ENCODE measurements at places on chromosomes 7 and 10.

- no peak for DNase-seq
Observed at GRCh38 chr10:83190614-83191013, 948.7 kb upstream of the GHITM start.

- DNase-seq, result peak; percentile 35
Observed at GRCh38 chr7:139683137-139683921, 94.5 kb downstream of the HIPK2 start.

DNA sequence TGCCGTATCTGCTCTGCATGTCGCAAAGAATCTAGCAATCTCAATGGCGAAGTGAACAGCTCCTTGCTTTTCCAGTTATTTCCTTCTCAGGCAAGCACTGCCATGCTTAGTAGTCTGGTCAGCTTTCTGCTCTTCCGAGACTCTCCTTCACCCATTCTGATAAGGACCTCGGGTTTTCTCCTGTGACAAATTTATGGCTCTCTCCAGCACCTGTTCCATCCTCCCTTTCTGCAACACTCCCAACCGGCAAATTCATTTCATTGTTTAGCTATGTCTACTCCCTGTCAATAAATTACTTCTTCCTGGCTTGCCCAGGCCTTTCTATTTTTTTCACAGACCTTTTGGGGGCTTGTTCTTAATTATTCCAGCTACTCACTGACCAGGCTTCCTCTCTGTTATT lies 252.6 kb downstream of the SORCS3 start:
- no peak for DNase-seq

DNA sequence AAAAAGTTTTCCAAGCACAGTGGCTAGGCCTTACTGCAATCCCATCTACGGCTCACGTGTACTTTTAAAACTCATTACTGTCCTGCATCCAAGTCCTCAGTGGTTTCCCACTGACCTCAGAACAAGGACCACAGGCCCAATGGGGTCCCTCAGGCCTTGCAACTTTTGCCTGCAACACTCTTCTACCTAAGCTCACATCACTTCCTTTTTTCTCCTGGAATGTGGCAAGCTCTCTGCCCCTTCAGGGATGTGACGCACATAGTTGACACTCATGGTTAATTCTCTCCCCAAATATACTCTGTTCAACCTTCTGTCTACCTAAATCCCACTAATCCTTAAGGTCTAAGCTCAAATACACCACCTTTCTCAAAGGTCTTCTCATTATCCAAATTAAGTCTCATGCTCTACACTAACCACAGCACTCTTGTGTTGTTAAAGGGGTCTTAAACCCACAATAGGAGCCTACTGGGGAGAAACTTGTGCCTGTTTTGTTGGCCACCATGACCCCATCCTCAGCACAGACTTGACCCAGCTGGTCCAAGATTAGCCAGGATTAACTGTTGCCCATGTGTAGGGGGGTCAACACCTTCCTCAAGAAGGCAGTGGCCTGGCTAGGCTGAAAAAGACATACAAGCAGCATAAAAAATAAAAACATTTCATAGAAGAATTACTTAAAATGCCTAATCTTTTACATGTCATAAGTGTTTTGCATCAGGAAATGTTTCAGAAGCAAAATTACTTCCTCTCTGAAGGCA lies 15.2 kb downstream of the HNRNPF start:
- no peak for DNase-seq

DNA sequence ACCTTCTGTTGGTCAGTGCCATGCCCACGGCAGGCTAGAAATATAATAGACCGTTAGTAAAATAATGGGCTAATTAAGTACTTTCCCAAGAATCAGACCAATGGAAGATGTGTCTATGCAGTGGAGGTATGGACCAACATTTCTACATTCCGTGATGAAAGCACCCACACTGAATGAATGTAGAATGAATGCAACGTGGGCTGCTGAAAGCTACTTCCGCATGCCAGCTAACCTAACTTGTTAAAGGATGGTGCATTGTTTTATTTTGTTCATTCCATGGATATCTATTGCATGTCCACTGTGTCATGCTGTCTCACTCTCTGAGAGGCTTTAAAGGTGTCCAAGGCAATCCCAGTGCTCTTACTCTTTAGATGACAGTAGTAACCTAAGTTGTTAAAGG lies 112.9 kb upstream of the CAV2 start:
- DNase-seq, result no peak

DNA sequence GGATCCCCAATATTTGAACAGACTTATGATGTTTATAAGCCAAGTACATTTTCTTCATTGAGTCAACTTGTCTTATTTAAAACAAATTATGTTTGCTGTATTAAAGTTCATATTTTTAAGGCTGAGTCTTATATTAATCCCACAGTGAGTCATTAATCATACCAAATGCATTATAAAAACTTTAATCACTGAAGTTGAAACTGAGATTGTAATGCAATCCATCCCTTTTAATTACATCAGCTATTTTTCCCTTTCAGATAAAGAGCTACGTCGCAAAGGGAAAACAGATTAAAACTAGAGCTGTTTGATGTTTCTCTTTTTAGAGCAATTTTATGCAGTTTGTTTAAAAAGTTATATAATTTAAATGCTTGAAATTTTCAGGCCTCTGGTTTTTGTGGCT lies 183.0 kb downstream of the ARID5B start:
- no peak for DNase-seq

GRCh38 chr7:114783508-114783907 lies 138.4 kb upstream of the MDFIC start:
- DNase-seq, result no peak

DNA sequence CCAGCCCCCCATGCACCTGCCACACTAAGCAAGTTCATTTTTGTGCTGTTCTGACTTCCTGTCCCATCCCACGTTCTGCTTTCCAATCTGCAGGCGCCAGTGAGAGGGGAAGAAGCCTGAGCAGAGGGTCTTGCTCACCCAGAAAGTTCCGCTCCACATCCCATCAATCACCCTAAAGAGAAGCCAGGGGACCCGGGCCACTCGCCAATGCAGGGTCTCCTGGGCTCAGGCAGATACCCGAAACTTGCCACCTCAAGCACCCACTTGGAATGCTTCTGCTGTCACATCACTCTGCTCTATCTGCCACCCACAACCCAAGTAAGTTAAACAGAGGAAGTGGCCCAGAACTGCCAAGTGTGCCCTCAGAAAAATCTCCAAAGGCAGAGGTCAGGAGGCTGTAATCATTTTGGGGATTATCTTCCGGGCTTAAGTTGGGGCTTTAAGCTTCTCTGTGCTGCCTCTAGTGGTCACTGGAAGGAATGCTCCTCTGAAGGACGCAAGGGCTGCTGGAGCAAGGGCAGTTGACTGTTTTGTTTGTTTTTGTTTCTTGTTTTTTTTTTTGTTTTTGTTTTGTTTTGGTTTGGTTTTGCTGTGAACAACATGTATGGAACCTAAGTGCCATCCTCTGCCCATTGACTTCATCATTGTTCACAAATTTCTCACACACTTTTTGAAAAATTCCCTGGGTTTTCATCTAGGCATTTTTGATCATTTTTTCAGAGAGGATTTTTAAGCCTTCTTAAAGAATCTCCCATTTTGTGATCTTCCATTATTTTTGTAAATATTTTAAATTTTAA lies 25.5 kb downstream of the PRR15 start:
- DNase-seq, result peak; percentile 53

- DNase-seq, result no peak
Observed at GRCh38 chr10:113061557-113061956, 111.5 kb downstream of the TCF7L2 start.

DNA sequence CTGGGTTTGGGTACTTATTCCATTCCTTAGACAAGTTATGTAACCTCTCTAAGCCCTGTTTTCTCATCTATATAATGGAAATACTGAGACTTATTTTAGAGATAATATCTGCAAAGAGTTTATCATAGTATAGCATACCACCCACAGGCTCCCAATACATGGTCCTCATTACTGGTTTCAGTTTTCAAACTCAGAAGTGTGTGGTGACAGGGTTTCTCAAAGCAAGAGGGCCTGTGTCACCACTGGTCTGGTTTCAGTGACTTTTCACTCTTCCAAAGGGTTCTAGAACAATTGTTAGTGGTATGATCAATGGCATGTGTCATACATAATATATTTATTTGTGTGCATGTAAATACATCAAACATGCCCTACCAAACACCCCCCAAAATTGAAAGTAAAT lies 89.2 kb upstream of the BMPER start:
- DNase-seq, result no peak

- DNase-seq, result peak; percentile 28
Observed at GRCh38 chr10:86632009-86632800, 22.1 kb upstream of the OPN4 start.

DNA sequence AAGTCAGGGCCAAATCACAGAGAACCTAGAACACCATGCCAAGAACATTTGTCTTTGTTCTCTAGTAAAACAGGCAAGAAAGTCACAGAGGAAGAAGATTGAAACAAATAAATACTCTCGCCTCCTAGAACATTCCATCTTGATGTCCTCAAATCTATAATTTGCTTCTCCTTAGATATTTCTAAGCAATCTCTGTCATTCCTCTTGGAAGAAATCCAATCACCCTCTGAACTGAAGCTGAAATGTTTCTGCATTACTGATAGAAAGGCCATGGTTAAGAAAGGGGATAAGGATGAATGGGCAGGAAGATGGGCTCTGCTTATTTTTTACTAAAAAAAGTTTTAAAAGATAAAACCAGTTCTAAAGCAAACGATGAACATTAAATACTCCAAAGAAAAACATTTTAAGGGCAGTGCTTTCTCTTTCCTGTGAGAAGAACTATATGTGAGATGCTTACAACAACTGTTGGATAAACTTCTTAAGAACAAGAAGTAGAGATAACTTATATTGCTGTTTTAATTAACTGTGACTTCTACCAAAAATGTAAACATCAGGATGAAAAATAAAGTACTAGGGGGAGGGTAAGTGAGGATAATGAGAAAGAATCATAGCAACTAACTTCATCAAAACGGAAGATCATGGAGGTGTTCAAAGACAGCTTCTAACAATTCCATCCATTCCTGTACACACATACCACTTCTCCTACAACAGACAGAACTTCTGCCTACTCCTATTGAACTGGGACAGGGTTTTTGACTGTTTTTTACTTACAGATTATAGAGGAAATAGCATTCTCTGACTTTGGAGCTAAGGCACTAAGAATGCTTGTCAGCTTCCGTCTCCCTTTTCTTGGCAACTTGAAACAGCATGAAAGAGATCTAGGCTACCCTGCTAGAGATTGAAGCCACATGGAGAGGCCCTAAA lies 153.0 kb upstream of the LRRTM3 start:
- DNase-seq, result no peak

- DNase-seq, result no peak
Observed at GRCh38 chr10:69831231-69831855, 29.6 kb downstream of the COL13A1 start.

DNA sequence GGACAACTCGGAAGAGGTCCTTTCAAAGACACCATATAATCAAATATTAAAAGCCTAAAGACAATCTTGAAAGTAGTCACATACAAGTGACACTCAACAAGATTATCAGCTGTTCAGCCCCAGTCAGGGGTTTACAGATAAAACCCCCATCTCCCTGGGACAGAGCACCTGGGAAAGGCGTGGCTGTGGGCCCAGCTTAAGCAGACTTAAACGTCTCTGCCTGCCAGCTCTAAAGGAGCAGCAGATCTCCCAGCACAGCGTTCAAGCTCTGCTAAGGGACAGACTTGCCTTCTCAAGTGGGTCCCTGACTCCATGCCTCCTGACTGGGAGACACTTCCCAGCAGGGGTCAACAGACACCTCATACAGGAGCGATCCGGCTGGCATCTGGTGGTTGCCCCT lies 18.0 kb downstream of the CDCA7L start:
- no peak for DNase-seq

- no peak for DNase-seq
Observed at GRCh38 chr10:95517536-95518454, 43.4 kb downstream of the SORBS1 start.

DNA sequence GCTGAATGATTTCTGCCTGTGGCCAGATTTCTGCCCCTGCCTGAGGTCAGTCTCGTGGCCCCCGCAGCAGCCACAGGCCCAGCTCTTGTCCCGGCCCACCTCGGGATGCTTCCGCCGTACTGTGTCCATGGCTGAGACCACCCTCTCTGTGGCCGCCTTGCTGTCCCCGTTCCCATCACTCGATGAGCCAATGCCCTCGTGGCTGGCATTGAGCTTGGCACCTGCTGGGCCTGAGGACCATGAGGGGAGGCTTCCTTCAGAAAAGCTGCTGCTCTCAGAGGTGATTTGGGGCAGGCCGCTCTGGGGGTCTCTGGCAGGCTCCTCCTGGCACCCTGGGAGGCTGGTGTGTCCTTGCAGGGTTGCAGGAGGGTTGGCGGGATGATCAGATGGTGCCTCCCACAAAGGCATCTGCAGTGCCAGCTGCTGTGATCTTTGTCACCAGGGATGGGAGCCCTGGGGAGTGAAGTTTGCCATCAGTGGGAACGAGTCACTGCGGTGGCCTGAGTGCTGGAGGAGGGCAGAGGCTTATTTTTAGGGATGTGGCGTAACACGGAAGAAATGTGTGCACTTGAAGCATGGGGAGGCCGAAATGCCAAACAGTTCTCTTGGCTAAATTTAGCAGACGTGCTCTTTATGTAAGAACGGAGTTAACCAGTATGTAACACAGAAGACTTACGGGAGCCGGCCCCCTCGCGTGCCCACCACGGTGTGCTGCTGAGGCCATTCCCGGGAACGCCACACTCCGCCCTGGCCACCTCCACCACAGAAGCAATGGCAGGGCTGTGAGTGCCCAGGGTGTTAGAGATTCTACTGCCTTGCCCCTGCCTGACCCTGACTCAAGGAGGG lies 47.7 kb downstream of the VIPR2 start:
- peak; percentile 6 for DNase-seq

DNA sequence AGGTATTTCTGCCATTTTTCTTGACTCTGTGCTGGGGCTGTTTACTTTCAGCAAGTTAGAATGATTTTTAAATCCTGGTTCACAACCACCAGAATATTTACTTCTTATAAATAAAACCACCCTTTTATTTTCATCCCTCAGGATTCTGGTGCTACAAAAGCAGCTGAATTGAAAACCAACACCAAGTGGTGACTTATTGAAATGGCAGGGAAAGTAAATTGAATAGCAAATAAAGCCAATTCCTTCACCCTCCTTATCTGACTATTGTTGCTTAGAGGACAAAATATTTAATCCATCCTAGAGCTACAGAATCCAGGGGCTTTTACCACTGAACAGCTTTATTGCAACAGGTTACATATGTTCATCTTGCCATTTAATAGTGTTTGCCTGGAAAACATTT lies 828.6 kb upstream of the GHITM start:
- no peak for DNase-seq

- no peak for DNase-seq
Observed at GRCh38 chr10:125411724-125412123, 251.4 kb upstream of the CTBP2 start.

DNA sequence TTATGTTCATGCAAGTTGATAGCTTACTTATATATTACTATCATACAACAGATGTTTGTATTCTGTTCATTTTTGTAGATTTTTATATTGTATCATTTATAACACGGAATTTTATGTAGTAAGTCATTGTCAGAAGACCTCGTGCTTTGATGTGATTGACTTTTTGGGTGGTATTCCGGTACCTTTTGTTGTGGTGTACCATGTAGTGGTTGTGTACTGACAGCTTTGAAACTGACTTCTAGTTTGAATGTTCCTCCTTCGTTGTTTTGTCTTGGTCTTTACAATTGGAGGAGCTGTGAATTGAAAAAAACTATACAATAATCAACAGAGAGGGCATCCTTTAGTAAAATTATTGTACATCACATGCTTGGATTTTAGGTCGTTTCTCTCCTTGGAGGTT lies 61.5 kb downstream of the WAC start:
- DNase-seq, result no peak

All from transverse colon (tissue), 4 donors.